Esophagus squamous epithelium (tissue), 5 donors: ENCODE measurements at places on chromosomes 3 and 15. TPM values are rescaled to one million over a fixed set of nuclear protein-coding genes. Genes with fewer than 3 reads are reported as not detected.

PLCB2 gene
- total RNA-seq: 10.7 TPM

CCR3 gene
- not detected for total RNA-seq

CLDN16 gene
- total RNA-seq: not detected

CEP152 gene
- total RNA-seq: 5.0 TPM

CHRNB4 gene
- 0.67 TPM for total RNA-seq

RETNLB gene
- total RNA-seq: not detected

ISLR2 gene
- 0.76 TPM for total RNA-seq

CAV3 gene
- total RNA-seq: not detected

PPP2R3A gene
- total RNA-seq: 13.3 TPM

DNA sequence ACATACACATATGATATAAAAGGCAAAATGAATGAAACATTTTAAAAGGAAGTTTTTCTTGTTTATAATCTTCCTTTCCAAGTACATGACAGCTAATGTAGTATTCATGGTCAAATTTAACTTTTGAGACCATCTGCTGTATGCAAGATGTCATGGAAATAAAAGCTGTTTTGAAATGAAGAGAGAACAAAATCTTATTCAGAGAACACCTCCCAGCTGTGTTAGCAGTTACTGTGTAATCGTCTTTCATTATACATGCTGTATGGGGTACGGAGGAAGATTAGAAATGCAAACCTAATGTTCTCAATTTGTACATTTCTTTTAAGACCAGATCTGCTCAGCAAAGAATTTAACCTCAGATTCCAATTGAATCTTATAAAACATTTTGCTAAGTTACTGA is 1182.3 kb downstream of the OTOL1 start:
- no peak for DNase-seq
- no peak overlapping the region for H3K27ac ChIP-seq
- no peaks in the 10 kb centered on the region for H3K36me3 ChIP-seq
- H3K27me3 ChIP-seq: no peaks in the 10 kb centered on the region

DNA sequence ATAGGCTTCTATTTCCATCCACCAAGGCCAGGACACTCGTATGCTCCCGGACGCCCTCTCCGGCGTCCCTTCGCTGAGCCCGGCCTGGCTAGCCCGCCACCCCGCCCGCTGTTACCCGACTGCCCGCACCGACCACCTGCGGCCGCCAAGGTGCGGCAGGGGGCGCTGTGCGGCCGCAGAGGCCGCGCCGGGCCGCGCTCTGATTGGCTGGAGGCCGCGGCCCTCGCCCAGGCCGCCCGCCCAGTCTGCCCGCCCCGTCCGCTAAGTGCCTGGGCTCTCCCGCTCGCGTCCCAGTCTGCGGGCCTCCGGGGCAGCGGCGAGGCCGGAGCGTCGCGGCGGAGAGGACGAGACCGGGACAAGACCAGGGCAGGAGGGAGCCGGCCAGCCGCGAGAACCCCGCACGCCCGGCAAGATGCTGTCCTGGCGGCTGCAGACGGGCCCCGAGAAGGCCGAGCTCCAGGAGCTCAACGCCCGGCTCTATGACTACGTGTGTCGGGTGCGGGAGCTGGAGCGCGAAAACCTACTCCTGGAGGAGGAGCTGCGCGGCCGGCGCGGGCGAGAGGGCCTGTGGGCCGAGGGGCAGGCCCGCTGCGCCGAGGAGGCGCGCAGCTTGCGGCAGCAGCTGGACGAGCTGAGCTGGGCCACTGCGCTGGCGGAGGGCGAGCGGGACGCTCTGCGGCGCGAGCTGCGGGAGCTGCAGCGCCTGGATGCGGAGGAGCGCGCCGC is at the start of gene SYNM:
TSS of gene SYNM (plus strand) at position 293 of the 726 bp plus-strand sequence. CDS start at position 413, 120 bp downstream.
- peaks cover 4% of the 10 kb centered on the region for H3K4me1 ChIP-seq
- H3K27ac ChIP-seq: peak within 1 kb of the TSS; percentile 76

GRCh38 chr15:100849021-100849854 is 30.4 kb upstream of the ALDH1A3 start:
- no peaks in the 10 kb centered on the region for H3K36me3 ChIP-seq
- H3K27ac ChIP-seq: peak overlapping the region; percentile 25
- no peak for DNase-seq
- peaks cover 15% of the 10 kb centered on the region for H3K4me1 ChIP-seq
- no peaks in the 10 kb centered on the region for H3K27me3 ChIP-seq
- H3K4me3 ChIP-seq: peak overlapping the region; percentile 53

DNA sequence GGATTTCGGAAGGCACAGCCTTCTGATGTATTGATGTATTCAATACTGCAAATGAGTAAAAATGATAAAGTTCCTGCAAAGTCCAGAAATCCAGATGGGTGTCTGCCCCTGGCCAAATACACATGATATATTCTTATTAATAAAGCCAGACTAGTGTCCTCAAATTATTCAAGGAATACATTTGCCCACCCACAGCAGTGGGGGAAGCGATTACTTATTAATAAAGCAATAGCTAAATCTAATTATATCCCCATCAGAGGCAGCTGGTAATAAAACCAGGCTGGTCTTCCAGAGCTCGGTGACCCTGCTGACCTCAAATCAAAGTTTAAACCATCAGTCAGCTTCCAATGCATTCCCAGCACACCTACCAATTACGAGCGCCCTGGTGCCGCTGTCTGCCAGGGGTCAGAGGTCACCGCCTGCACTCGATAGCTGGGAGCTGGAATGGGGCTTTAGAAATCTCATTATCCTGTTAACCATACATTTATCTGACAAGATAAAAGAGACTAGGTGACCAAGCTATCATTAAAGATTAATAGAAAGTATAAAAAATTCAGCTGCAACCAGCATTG is 330.3 kb downstream of the UACA start:
- peaks cover 4% of the 10 kb centered on the region for H3K4me1 ChIP-seq
- H3K36me3 ChIP-seq: no peaks in the 10 kb centered on the region
- no peak overlapping the region for H3K4me3 ChIP-seq
- no peak overlapping the region for H3K27ac ChIP-seq
- no peaks in the 10 kb centered on the region for H3K27me3 ChIP-seq

GRCh38 chr3:63538919-63539318 is 113.6 kb upstream of the SNTN start:
- H3K27ac ChIP-seq: no peak overlapping the region
- no peak for DNase-seq
- H3K4me3 ChIP-seq: no peak overlapping the region

GRCh38 chr3:124839896-124840295 is 47.3 kb downstream of the ITGB5 start:
- no peak overlapping the region for H3K4me3 ChIP-seq
- DNase-seq: no peak
- H3K4me1 ChIP-seq: peaks cover 43% of the 10 kb centered on the region
- H3K27me3 ChIP-seq: no peaks in the 10 kb centered on the region

DNA sequence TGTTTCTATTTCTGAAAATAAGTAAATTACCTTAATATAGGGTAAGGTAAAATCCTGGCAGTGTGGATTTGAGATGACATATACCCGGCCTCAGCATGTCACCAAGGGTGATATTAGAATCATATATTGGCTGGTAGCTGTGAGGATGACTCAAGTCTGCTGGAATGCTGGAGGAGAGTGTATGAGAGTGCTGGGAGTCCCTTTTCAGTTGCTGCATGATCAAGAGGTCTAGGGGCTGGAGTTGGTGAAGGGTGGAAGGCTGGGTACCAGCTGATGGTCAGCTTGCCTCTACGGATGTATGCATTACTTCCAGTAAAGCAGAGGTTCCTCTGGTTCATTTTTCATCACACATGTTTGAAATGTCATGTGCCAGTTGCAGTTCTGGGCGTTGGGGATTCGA is 40.6 kb downstream of the SLC25A26 start:
- DNase-seq: no peak
- no peaks in the 10 kb centered on the region for H3K4me1 ChIP-seq
- H3K27me3 ChIP-seq: no peaks in the 10 kb centered on the region
- no peak overlapping the region for H3K27ac ChIP-seq
- peaks cover 23% of the 10 kb centered on the region for H3K36me3 ChIP-seq

GRCh38 chr3:58425782-58426181 is 7.8 kb downstream of the PDHB start:
- no peak overlapping the region for H3K27ac ChIP-seq
- DNase-seq: no peak
- no peak overlapping the region for H3K4me3 ChIP-seq

DNA sequence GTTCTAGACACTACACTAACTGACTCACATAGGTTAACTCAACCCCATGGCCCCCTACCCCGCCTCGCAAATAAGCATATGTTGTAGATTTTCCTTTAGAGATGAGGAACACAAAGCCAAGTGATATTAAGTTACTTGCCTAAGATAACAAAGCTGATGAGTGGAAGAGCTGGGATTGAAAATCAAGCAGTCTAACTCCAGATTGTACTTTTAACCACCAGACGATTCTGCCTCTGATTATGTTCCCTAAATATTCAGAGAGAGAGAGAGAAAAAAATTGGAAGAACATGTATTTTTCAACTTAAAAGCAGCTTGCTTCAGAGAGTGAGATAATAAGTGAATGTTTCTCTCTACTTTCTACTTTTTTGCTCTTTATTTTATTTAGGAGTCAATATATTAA is 66.9 kb upstream of the THBS1 start:
- no peak for DNase-seq
- H3K27me3 ChIP-seq: no peaks in the 10 kb centered on the region
- no peaks in the 10 kb centered on the region for H3K36me3 ChIP-seq

GRCh38 chr3:77042882-77043281 is 3.0 kb downstream of the ROBO2 start:
- peaks cover 3% of the 10 kb centered on the region for H3K4me1 ChIP-seq
- H3K27me3 ChIP-seq: no peaks in the 10 kb centered on the region
- H3K36me3 ChIP-seq: no peaks in the 10 kb centered on the region

GRCh38 chr3:183073839-183074238 is 25.5 kb downstream of the MCCC1 start:
- H3K36me3 ChIP-seq: peaks cover 4% of the 10 kb centered on the region
- H3K27ac ChIP-seq: no peak overlapping the region
- peaks cover 16% of the 10 kb centered on the region for H3K4me1 ChIP-seq

GRCh38 chr15:69979262-69979661 is 118.5 kb downstream of the TLE3 start:
- H3K4me1 ChIP-seq: no peaks in the 10 kb centered on the region
- H3K4me3 ChIP-seq: no peak overlapping the region
- no peak overlapping the region for H3K27ac ChIP-seq

- no peak overlapping the region for H3K27ac ChIP-seq
- DNase-seq: no peak
- no peaks in the 10 kb centered on the region for H3K4me1 ChIP-seq
- no peaks in the 10 kb centered on the region for H3K27me3 ChIP-seq
These were observed 62.3 kb downstream of the CPNE4 start for GRCh38 chr3:131972550-131972949.

DNA sequence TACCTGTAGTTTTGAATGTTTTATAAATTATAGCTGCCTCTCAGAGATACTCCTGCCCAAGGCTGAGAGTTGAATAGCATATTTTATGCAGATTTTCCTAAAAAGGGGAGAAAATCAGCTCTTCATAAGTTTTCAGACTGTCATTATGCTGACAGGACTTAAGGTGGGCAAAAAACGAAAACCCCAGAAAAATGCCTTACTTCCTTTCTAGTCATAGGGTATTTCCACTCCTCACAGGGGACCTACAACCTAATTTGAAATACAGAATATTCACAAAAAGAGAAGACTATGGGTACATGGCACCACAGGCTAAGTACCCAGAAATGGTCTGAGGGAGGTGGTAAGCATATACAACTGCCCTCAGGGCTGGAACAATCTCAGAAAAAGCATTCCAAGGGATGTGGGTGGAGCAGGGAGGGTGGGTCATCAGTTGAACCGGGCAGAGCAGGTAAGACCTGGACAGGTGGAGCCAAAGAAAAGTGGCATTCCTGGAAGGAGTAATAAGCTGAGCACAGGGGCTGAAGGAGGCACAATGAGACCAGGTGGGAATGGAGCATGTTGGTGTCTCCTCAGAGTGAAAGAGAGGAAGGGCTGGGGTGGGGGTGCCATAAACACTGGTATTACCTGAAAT is 10.6 kb upstream of the OXSR1 start:
- H3K27me3 ChIP-seq: no peaks in the 10 kb centered on the region
- no peaks in the 10 kb centered on the region for H3K36me3 ChIP-seq
- DNase-seq: no peak
- H3K27ac ChIP-seq: peak overlapping the region; percentile 68

DNA sequence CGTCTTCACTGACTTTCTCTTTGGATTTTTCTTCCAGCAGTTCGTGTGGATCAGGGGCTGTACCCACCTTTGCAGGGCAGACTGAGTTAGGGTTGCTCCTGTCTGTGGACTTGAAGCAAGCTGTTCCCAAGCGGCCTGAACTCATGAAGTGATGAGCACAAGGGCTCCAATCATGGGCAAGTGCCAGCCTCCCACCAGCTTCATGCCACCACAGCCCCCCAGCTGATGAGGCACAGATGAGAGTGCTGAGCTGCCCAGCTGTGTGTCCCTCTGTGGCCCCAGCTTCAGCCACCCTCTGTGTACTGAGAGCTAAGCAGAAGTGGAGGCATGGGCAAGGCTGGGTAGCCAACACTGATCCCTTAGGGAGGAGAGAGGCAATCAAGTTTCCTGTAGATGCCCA is 3.3 kb upstream of the PLCB2 start:
- no peak for DNase-seq
- H3K4me1 ChIP-seq: peaks cover 6% of the 10 kb centered on the region
- H3K4me3 ChIP-seq: no peak overlapping the region
- no peaks in the 10 kb centered on the region for H3K36me3 ChIP-seq
- H3K27ac ChIP-seq: no peak overlapping the region
- no peaks in the 10 kb centered on the region for H3K27me3 ChIP-seq

- DNase-seq: no peak
- H3K27me3 ChIP-seq: no peaks in the 10 kb centered on the region
- peaks cover 11% of the 10 kb centered on the region for H3K4me1 ChIP-seq
- H3K4me3 ChIP-seq: no peak overlapping the region
These were observed 63.0 kb downstream of the ATP10A start for GRCh38 chr15:25799906-25800700.

- no peak overlapping the region for H3K27ac ChIP-seq
- no peaks in the 10 kb centered on the region for H3K36me3 ChIP-seq
- no peak overlapping the region for H3K4me3 ChIP-seq
- DNase-seq: no peak
- H3K4me1 ChIP-seq: peaks cover 15% of the 10 kb centered on the region
- H3K27me3 ChIP-seq: no peaks in the 10 kb centered on the region
These were observed 26.7 kb upstream of the KLHL6 start for GRCh38 chr3:183582161-183582560.

DNA sequence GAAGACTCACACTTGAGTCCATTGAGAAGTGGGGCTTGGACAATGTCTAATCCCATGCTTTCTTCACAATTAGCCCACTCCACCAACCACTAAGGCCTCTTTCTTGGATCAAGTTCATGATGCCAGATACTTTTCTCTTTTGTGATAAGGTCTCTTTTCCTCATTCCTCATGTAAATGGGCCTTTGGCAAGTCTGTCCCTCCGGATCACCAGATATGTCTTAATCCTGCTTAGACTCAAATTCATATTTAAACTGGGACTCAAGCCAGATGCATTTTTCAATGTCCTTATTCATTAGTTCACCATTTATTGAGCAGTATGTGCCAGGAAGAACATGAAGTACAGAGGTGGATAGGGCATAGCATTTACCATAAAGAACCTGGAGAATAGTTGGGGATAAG is 671.1 kb downstream of the TBL1XR1 start:
- H3K36me3 ChIP-seq: no peaks in the 10 kb centered on the region
- H3K4me3 ChIP-seq: no peak overlapping the region
- H3K27me3 ChIP-seq: no peaks in the 10 kb centered on the region

DNA sequence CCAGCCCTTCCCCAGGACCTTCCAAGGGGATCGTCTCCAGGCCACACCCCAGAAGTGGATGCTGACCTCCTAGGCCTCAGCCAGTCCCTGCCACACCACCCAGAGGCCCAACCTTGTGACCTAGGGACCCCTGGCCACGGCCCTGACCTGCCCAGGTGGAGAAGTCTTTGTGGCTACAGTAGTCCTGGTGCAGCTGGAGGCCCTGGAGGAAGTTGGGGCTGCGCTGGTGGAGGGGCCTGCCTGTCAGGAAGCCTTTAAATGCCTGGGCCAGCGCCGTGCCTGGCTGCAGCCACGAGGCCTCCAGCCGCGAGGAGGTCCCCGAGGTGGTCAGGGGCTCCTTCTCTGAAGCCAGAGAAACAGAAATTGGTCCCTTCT is 23.4 kb downstream of the PLA2G4D start:
- no peaks in the 10 kb centered on the region for H3K27me3 ChIP-seq
- no peak for DNase-seq
- no peak overlapping the region for H3K4me3 ChIP-seq
- no peaks in the 10 kb centered on the region for H3K4me1 ChIP-seq
- H3K27ac ChIP-seq: no peak overlapping the region
